Stimulated activated CD8-positive, alpha-beta memory T cell treated with anti-CD3 and anti-CD28 coated beads, Interleukin-4, amount 100 ng/mL, for 48 hours (primary cell): ENCODE measurements at places on chromosomes 2 and 18.

- no peak for DNase-seq
These were observed 184.4 kb upstream of the SESTD1 start for GRCh38 chr2:179449010-179449409.

GRCh38 chr18:48296581-48296980 is 112.6 kb downstream of the ZBTB7C start:
- no peak for DNase-seq

GRCh38 chr2:84306361-84306760 is 152.7 kb downstream of the SUCLG1 start:
- DNase-seq = no peak

DNA sequence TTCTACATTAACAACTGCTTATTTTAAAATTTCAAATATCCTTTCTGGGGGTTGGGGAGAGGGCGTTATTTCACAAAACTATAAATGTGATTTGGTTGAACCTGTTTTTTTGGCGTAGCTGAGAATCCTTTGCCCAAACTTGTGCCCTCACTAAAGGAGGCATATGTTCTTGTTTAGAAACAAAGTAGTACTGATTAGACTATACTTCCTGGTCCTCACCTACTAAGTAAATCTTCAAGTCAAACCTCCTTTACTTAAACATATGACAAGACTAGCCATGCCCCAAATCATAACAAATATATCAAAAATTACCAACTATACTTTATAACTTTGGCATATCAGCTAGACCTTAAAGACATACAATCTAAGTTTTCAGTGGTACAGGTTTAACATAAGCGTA is 5.8 kb downstream of the EIF2AK3 start:
- no peak for DNase-seq

DNA sequence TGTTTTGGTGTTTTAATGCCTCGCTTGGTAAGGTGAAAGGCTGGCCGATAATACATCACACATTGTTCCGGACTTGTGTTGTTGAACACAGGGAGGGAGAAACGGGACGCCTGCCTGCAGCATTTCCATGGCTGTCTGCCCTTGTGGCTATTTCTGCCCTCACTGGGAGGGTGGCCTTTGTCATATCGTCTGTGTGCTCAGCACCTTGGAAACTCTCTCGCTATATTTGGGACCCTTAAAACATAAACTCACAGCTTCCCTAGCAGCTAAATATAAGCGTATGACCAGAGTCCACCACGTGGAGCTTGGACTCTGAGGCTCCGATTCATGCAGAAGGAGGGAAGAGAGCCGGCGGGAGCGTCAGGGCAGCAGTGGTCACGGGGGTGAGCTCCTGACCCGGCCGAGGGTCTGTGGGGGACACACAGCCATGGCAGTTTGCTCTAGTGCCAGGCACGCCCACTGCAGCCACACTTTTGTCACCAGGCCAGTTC is 111.7 kb downstream of the SH3BP4 start:
- no peak for DNase-seq

DNA sequence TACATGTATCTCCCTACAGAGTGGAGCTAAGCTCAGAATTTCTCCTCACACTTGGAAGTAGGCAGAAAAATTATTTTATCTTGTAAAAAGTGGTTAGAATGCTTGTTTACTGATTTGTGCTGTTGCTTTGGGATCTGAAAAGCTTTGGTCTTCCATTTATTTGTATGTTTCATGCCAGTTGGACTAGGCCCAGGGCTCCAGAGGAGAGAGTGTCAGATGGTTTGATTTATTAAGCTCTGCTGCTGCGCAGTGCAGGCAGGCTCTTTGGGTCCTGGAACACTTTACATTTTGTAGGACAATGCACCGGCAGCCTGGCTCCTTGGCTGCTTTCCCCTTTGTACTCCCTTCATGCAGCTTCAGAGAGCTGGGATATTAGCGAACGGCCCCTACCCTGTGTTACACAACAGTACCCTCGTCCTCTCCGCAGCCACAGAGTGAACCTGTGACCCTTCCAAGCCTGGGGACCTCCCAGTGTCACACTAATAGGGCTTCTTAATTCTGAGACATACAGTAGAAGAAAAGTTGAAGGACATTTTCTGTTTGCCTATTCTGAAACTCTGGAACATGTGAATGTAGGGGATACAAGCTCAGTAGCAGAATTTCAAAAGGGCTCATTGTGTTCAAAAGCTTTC is 56.7 kb upstream of the EML6 start:
- DNase-seq = no peak

DNA sequence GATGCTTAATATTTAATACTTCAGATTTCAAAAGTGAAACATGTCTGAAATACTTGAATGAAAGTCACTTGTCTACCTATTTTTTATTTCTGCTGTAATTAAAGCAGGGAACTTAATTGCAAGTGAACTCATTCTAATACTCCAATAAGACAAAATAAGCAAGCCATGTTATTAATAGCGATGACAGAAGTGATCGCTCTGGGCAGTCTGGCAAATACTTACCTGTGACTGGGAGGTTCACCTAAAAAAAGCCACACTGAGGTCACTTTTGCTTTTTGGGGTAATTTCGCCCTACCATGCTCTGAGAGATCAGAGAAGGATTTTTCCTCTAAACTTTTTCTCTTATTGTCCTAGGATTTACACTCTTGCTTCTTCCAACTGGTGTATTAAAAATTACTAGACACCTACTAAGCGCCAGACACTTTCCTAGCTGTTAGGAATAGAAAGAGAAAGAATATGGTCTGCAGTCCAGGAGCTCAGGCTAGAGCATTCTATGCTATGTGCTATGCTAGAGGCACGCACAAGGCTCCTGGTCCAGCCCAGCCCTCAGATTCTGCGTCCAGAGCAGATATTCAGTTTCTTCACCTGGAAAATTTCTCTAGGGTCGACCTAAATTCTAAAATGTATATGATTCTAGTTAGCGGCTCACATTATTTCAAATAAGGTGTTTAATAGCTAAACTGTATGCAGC is 26.5 kb upstream of the PPP1CB start:
- DNase-seq = no peak

DNA sequence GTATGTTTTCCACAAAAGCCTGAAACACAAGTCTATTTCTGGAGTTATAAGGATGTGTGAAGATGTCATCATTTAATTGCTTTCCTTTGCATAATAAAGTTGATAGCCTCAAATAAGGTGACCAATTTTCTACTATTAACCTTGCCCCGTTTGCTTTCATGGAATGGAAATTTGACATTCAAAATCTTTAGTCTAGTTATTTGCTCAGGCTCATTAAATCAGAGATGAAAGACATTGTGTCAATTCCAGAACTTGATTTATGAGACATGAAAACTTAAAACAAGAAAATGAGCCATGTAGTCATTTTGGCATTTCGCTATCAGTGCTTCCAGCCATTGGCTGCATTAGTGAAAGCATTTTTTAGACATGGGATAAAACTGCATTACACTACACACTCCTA is 91.5 kb upstream of the ZSWIM2 start:
- no peak for DNase-seq

GRCh38 chr2:231332872-231333500 is 62.5 kb upstream of the B3GNT7 start:
- no peak for DNase-seq

DNA sequence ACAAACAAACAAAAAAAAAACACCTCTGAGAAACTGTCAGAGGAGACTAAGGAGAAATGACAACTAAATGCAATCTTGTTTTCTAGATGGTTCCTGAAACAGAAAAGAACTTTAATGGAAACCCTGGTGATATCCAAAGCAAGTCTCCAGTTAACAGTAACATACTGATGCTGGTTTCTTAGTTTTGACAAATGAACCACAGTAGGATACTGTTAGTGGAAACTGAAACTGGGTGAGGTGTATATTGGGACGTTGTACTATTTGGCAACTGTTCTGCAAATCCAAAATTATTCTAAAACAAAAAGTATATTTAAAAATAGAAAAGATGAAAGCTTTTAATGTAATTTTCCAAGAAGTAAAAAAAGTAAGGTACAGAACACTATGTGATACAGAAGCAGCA is 11.4 kb downstream of the SESTD1 start:
- DNase-seq = no peak

- DNase-seq = peak; percentile 57
These were observed 65.1 kb downstream of the CUL3 start for GRCh38 chr2:224520064-224520463.

- DNase-seq = peak; percentile 66
These were observed 14.7 kb upstream of the PUM2 start for GRCh38 chr2:20365249-20365817.

GRCh38 chr2:45649858-45650811 is 1.3 kb upstream of the PRKCE start:
- peak; percentile 69 for DNase-seq

- no peak for DNase-seq
These were observed 87.3 kb downstream of the ANTXR1 start for GRCh38 chr2:69100220-69100723.

DNA sequence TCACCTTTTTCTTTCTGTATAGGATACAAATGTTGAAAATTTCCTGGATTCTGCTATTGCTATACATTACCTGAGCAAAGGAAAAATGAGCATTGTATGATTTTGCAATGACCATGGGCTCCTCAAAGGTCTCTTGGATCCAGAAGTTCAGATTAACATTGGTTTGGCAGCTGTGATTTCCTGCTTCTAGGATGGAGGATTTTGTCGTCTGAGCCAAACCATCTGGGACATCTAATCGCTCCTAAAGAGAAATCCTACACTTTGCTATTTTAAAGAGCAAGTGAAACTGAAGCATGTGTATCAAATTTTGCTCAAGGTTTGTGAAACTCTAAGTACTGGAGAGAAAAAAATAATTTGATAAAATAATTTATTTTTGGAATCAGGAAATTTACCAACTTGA is 115.1 kb upstream of the ST6GAL2 start:
- DNase-seq = no peak
